CD4-positive, alpha-beta T cell treated with Interleukin-4 for 4 hours (primary cell): ENCODE measurements at places on chromosomes 2 and 18.
A peak's percentile ranks its signal among the peaks of the same experiment; 100 is the strongest.

GRCh38 chr2:188319838-188320237, 28.2 kb downstream of the GULP1 start:
- no peak for DNase-seq

- peak; percentile 55 for DNase-seq
These were observed 62.0 kb downstream of the CACNB4 start for GRCh38 chr2:152036611-152037469.

DNA sequence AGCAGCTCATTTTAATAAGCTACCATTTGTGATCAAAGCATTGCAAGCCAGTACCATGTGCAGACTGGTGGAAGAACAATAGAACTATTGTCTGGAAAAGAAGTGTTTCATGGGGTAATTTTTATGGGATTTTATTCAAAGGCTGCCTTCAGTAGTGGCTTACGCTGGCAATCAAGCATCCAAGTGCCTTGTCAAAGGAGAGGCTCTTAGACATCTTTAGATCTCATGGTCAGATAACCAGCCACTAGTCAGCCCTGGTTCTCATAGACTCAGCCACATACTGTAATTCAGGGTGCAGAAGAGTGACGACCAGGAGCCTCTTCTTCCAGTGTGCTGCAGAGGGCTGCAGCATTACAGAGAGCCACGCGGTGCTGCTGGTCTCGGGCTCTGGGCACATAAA, 98.5 kb upstream of the NOSTRIN start:
- no peak for DNase-seq

GRCh38 chr18:24764766-24765165, 304.3 kb downstream of the HRH4 start:
- no peak for DNase-seq

- DNase-seq = no peak
These were observed 31.3 kb upstream of the ZNF236 start for GRCh38 chr18:76791106-76791505.

DNA sequence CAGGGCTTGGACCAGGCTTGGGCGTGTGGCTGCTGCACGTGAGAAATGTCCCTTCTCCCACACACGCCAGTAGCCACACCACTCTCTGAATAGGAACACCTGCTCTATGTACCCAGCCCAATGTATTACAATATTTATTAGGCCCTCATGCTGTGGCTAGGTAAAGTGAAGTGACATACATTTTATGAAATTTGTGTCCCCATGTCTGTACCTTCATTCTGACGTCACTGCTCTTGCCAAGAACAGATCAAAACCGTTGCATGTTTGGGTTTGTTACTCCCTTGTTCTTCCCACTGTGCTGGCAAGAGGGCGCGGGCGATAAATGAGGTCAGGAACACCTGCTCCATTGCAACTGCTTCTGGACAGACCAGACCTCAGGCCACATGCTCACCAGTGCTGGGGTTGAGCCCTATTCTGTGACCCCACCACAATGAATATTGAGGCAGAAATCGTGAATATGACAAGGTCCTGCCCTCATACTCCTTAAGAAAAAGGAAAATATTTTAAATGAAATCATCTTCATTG, 436.4 kb upstream of the SALL3 start:
- no peak for DNase-seq
